Spleen (tissue), 13 donors: ENCODE measurements at places on chromosomes 7 and 10. TPM values are rescaled to one million over a fixed set of nuclear protein-coding genes. Genes with fewer than 3 reads are reported as not detected.
A peak's percentile ranks its signal among the peaks of the same experiment; 100 is the strongest.

The SYT15B gene
- total RNA-seq, result 1.3 TPM

The CPN1 gene
- not detected for total RNA-seq

DNA sequence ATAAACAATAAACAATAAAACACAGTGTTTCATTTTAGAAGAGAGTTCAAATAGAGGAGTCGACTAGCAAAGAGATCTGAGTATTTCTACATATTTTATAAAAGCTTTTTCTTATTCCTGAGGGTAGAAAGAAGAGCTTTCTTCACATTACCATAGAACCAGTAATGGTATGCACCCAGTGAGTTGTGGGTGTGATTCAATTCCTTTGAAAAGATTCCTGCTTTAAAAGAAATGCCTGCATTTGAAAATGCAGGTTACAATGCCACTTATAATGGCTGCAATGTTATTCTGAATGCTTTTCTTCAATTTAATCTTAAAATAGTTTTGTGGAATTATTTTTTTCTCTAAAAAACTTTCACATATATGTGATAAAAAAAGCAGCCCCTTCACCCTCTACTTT is 178.1 kb downstream of the CDC14C start:
- no peaks in the 10 kb centered on the region for H3K4me1 ChIP-seq
- no peak overlapping the region for H3K27ac ChIP-seq
- no peaks in the 10 kb centered on the region for H3K27me3 ChIP-seq
- no peak overlapping the region for H3K4me3 ChIP-seq

DNA sequence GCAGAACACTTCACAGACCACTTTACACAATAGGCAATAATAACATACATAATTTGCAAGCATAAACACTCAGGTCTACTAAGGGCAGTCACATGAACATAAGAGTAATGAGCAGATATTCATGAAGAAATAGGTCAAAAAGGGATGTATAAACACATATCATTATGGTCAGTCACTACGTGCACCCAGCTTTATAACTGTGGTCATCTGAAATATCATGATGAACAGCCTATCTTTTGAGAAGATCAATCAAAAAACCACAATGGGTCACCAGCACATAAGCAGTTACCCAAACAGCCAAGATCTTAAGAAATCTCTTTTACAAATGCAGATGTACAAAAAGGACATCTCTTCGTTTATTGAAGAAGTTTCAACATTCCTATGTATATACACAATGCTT is 35.5 kb upstream of the DRGX start:
- H3K4me1 ChIP-seq, result no peaks in the 10 kb centered on the region
- no peak overlapping the region for H3K27ac ChIP-seq
- no peak for DNase-seq
- H3K36me3 ChIP-seq, result no peaks in the 10 kb centered on the region
- H3K4me3 ChIP-seq, result no peak overlapping the region

- no peaks in the 10 kb centered on the region for H3K27me3 ChIP-seq
- H3K4me3 ChIP-seq, result no peak overlapping the region
- H3K36me3 ChIP-seq, result no peaks in the 10 kb centered on the region
- no peaks in the 10 kb centered on the region for H3K4me1 ChIP-seq
- H3K27ac ChIP-seq, result no peak overlapping the region
Observed at GRCh38 chr7:108124820-108125219, 5.3 kb downstream of the LAMB4 start.

GRCh38 chr7:120833546-120833945 is 24.4 kb downstream of the TSPAN12 start:
- no peaks in the 10 kb centered on the region for H3K4me1 ChIP-seq
- no peak overlapping the region for H3K4me3 ChIP-seq
- no peaks in the 10 kb centered on the region for H3K27me3 ChIP-seq
- DNase-seq, result no peak
- no peak overlapping the region for H3K27ac ChIP-seq

DNA sequence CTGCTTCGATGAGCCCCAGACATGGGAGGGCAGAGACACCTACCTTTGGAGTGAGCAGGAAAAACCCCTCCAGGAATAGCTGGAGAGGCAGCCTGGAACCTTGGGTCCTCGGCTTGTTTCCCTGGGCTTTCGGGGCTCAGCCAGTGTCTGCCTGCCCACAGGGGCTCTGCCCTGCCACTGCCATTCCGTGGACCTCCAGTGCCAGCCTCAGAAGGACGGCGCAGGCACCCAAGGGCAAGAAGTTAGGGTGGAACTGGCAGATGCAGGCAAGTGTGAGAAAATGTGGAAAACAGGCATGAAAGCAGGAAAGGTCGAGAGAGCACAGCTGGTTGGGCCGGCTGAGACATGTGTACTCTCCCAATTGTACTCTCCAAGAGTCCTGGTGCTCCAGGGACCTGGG is 281.5 kb downstream of the GRID1 start:
- peak; percentile 66 for DNase-seq
- no peaks in the 10 kb centered on the region for H3K27me3 ChIP-seq
- H3K4me1 ChIP-seq, result no peaks in the 10 kb centered on the region
- H3K4me3 ChIP-seq, result no peak overlapping the region

DNA sequence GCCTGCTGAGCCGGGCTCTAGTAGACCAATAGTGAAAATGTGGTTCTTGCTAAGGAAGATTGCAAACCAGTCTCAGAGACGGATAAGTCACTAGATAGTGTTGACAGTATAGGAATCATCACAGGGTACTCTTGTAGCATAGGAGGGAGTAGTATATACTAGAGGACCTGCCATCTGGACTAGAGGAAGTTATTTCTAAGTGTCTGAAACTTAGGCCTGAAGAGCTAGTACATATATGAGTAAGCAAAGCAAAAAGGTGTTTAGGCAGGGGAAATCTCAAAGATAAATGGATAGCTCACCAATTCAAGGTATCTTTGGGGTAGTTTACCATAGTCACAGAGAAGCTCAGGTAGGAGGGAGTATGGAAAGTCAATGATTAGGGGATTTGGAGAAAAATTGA is 428.1 kb downstream of the CNTNAP2 start:
- DNase-seq, result no peak
- no peaks in the 10 kb centered on the region for H3K27me3 ChIP-seq
- no peak overlapping the region for H3K27ac ChIP-seq
- H3K36me3 ChIP-seq, result no peaks in the 10 kb centered on the region
- no peaks in the 10 kb centered on the region for H3K4me1 ChIP-seq

- no peak for DNase-seq
- no peak overlapping the region for H3K4me3 ChIP-seq
- no peak overlapping the region for H3K27ac ChIP-seq
- H3K27me3 ChIP-seq, result no peaks in the 10 kb centered on the region
- no peaks in the 10 kb centered on the region for H3K36me3 ChIP-seq
- H3K4me1 ChIP-seq, result peaks cover 52% of the 10 kb centered on the region
Observed at GRCh38 chr7:22572937-22573336, 72.9 kb upstream of the STEAP1B start.

DNA sequence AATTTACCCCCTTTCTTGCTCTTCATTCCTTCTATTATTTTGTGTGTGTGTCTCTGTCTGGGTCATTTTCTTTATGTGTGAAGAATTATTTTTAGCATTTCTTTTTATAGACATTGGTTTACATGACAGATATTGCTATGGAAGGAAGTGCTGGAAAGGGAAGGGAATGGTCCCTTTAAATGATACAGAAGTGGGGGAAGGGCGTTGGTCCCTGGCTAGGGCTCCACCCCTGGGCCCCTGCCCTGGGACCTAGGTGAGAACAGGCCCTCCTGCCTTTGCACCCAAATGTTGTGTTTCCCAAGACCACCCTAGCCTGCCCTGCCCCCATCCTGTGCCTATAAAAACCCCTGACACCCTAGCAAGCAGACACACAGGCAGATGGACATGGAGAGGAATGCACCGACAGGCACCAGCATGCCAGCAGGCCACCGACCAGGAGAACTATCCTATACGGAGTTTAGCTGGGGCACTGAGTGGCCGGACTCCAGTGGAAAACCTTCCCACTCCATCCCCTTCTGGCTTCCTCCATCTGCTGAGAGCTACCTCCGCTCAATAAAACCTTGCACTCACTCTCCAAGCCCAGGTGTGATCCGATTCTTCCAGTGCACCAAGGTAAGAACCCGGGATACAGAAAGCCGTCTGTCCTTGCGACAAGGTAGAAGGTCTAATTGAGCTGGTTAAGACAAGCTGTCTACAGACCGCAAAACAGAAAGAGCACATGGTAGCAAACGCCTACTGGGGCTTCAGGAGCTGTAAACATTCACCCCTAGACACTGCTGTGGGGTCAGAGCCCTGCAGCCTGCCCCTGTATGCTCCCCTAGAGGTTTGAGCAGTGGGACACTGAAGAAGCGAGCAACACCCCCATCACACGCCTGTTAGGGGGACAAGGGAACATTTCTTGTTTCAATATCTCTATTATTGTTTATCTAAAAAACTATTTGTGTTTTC is 515.7 kb downstream of the SORCS1 start:
- no peak overlapping the region for H3K4me3 ChIP-seq
- no peak overlapping the region for H3K27ac ChIP-seq
- DNase-seq, result no peak
- H3K27me3 ChIP-seq, result no peaks in the 10 kb centered on the region

GRCh38 chr7:28277364-28277763 is 96.8 kb upstream of the JAZF1 start:
- no peak for DNase-seq
- H3K4me1 ChIP-seq, result peaks cover 4% of the 10 kb centered on the region
- H3K27ac ChIP-seq, result no peak overlapping the region
- H3K27me3 ChIP-seq, result no peaks in the 10 kb centered on the region

- no peak for DNase-seq
- no peaks in the 10 kb centered on the region for H3K4me1 ChIP-seq
- H3K27me3 ChIP-seq, result no peaks in the 10 kb centered on the region
- no peak overlapping the region for H3K4me3 ChIP-seq
- no peaks in the 10 kb centered on the region for H3K36me3 ChIP-seq
Observed at GRCh38 chr7:11737723-11738122, 94.3 kb downstream of the THSD7A start.
